ENCODE measurements at places on chromosomes 7 and 10.

GRCh38 chr10:103472005-103472404 lies 7.0 kb downstream of the CALHM3 start:
- no peak for DNase-seq

GRCh38 chr10:122323941-122324675 lies 50.4 kb upstream of the PLEKHA1 start:
- DNase-seq: no peak

DNA sequence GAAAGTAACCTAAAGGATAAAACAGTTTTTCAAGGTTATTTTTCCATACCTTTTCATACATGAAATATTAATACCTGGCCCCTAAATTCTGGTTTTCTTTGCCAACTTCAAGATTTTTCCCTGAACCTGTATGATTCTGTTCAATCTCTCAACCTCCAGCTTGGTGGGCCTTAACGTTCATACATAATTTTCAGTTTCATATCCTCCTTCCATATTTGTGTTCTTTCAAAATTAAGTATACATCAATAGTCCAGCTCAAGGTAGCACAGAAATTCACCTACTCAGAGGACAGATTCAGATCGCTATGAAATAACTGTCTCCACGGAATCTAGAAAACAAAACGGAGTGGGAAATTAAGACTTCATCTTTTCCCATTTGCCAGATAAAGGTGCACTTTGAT lies 505.8 kb upstream of the GHITM start:
- no peak for DNase-seq

GRCh38 chr7:106855540-106856132 lies 9.4 kb upstream of the PIK3CG start:
- no peak for DNase-seq

DNA sequence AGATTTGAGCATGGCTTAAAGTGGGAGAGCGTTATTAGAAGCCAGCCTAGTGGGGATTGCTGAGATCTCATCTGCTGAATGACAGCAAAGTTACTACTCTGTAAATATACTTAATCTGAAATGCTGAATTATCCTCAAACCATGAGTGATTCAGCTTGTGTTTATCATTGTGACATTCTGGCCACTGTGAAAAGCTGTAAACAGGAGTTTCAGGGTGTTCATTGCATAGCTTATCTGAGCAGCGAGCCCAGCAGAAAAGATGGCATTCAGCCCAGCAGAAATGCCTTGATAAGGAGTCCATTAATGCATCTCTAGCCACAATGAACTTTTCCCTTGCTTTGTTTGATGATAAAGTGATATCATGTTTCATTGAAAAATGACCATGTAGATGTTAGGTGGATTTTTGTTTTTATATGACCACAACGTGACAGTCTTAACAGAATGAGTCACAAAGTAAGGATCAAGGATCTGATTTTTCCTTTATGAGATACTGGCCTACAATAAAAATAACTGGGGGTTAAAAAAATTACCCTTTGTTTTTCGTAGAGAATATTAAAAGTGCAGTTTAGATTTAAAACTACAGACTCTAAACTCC lies 7.8 kb downstream of the TES start:
- DNase-seq: no peak

- DNase-seq: no peak
Observed at GRCh38 chr10:79304479-79305087, 42.7 kb upstream of the PPIF start.

DNA sequence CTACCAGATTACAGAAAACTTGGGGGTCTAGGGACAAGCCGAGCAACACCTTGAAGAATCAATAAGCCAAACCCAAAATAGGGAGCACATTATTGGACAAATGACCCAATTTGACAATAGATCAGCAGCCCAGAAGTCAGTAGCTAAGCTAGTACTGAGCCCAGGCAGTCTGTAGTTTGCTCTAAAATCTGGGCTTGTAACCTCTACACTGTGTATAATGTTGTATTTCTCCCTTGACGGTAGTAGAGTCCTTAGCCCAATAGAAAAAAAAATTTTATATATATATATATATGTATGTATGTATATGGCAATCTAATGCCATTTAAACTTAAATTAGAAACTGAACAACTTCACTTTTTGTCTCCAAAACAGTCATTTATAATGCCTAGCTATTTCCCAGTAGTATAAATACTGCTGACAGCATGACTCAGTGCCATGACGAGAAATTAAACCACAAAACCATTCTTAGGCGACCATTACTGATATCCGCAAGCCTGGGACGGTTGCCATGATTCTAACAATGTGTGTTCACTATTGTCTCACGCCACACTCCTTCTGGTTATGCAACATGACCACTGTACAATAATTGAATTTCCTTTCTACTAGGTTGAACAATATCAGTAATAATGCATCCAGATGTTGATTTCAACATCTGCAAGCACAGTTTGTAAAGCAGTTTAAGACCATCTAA lies 110.5 kb downstream of the IPMK start:
- no peak for DNase-seq

- DNase-seq: no peak
Observed at GRCh38 chr10:17872191-17873091, 63.3 kb downstream of the MRC1 start.

- DNase-seq: peak; percentile 45
Observed at GRCh38 chr10:60573336-60573735, 183.7 kb upstream of the ANK3 start.

DNA sequence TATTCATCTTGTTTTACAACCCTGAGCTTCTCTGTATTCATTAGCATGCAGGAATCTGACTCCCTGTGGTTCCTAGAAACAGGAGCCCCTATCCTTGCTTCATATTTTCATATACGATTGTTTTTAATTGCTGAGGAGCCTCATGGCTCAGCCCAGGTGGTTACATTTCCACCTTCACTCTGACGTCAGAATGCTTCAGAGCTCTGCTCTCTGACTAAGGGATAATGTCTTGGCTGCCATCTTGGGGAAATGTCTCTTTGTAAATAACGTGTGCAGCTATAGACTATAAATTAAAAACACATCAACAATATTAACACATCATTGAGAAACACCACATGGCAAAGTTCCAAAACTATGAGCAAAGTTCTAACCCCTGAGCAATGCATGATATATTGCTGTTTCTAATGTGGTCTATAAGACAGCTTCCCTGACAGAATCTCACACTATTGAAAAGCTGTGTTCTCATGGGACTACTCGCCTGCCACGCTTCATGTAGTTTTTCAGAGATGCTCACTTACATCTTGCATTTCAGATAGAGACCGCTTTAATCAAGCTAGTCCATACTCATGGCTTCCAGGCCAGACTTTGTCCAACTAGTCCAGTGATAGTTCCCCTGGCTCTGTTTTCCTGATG lies 227.0 kb downstream of the SORCS3 start:
- no peak for DNase-seq
